ENCODE measurements at places on chromosomes 2 and 18. TPM values are rescaled to one million over a fixed set of nuclear protein-coding genes. Genes with fewer than 3 reads are reported as not detected.

The RIT2 gene
- 0.38 TPM for total RNA-seq

The PROC gene
- total RNA-seq, result not detected

The PARD6G gene
- 12.5 TPM for total RNA-seq

The CIDEA gene
- 0.55 TPM for total RNA-seq

The METTL8 gene
- total RNA-seq, result 20.7 TPM

The IFIH1 gene
- 7.0 TPM for total RNA-seq

The FER1L5 gene
- total RNA-seq, result 0.60 TPM

The G6PC2 gene
- 4.2 TPM for total RNA-seq

The COLEC11 gene
- 2.7 TPM for total RNA-seq

The C2orf78 gene
- not detected for total RNA-seq

The GPATCH11 gene
- total RNA-seq, result 17.2 TPM

The CD8A gene
- total RNA-seq, result 0.27 TPM

The TIGD1 gene
- 9.6 TPM for total RNA-seq

The CROCC2 gene
- 0.16 TPM for total RNA-seq

The SLC4A5 gene
- 36.3 TPM for total RNA-seq

The IL36G gene
- total RNA-seq, result not detected

The TCF23 gene
- 0.11 TPM for total RNA-seq

The GAREM2 gene
- 5.5 TPM for total RNA-seq

The NOSTRIN gene
- total RNA-seq, result 8.8 TPM

The CAPN13 gene
- 2.5 TPM for total RNA-seq

The RPRM gene
- 10.5 TPM for total RNA-seq

The ARHGEF33 gene
- total RNA-seq, result 3.7 TPM

The IL36B gene
- total RNA-seq, result not detected

The RAB6D gene
- total RNA-seq, result 0.55 TPM

Data from camera-type eye (tissue), 1 donor.